Body of pancreas (tissue), 4 donors: ENCODE measurements at places on chromosomes 16 and 17. TPM values are rescaled to one million over a fixed set of nuclear protein-coding genes. Genes with fewer than 3 reads are reported as not detected.

The CLEC3A gene
- not detected for total RNA-seq

The AANAT gene
- total RNA-seq: not detected

The ANKS4B gene
- total RNA-seq: 0.78 TPM

The CPPED1 gene
- 3.3 TPM for total RNA-seq

The KRT40 gene
- 1.6 TPM for total RNA-seq

The ZDHHC1 gene
- 57.0 TPM for total RNA-seq

The SLC13A2 gene
- not detected for total RNA-seq

The RFFL gene
- 11.9 TPM for total RNA-seq

The HOXB7 gene
- 0.52 TPM for total RNA-seq

The MMP25 gene
- total RNA-seq: 0.99 TPM

The NEUROD2 gene
- not detected for total RNA-seq

The SAT2 gene
- total RNA-seq: 148 TPM

The TMEM238L gene
- not detected for total RNA-seq

GRCh38 chr16:50584033-50584722, 36.0 kb downstream of the NKD1 start:
- no peak overlapping the region for H3K27ac ChIP-seq
- H3K4me1 ChIP-seq: no peaks in the 10 kb centered on the region
- DNase-seq: no peak
- H3K27me3 ChIP-seq: no peaks in the 10 kb centered on the region

DNA sequence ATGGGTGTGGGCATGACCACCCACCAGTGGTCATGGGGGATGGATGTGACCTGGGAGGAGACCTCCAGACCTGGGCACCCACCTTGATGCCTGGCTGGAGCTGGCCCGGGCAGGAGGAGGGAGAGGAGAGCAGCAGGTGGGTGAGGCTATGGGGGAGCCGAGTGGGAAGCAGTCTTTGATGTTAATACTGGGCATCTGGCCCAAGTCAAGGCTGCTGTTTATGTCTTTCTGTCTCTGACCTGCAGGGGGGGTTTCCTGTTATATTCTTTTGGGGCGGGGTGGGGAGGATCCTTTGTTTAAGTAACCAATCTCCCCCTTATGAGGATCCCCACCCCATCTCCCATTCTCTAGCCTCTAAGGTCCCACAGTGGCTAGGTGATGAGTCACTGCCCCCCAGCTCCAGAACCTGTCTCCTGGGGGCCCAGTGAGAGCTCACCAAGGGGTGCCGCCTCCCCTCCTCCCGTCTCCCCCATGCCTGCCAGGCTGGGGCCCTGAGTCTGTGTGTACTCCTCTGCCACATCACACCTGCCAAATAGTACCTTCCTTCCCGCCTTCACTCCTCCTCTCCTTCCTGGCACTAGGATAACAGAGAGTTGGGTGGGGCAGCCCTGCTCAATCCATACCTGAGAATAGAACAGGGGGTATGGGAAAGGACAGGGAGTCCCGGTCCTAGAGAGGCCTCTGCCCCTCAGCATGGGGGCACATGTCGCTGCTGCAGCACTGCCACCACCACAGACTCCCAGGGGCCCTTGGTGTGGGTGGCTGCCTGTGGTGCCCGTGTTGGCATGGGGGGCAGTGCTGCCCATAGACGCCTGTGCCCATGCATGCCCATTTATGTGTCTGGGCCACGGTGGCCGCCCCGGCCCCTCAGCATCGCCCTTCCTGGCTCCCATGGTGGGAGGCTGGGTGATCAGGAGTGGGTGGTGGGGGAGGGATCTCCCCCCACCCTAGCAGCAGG, 7.3 kb downstream of the THRA start:
- no peak overlapping the region for H3K4me3 ChIP-seq
- H3K36me3 ChIP-seq: no peaks in the 10 kb centered on the region
- peaks cover 90% of the 10 kb centered on the region for H3K4me1 ChIP-seq
- H3K27me3 ChIP-seq: no peaks in the 10 kb centered on the region

- no peaks in the 10 kb centered on the region for H3K4me1 ChIP-seq
- no peak for DNase-seq
- H3K27me3 ChIP-seq: no peaks in the 10 kb centered on the region
Measured at GRCh38 chr16:23966597-23967394, 131.0 kb downstream of the PRKCB start.

DNA sequence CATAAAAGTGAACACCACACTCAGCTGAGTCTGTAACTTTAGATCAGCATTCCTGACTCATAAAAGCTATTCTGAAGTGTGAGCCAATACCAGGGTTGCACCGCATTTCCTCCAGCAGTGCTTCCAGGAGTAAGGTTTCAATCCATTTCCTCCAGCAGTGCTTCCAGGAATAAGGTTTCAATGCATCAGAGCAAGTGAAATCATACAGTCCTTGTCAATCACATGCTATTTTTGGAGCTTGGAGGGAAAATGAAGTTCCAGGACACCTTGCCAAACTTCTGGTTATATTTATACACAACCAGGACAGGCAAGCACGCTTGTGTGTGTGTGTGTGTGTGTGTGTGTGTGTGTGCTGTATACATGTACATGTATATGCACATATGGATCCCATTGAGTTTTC, 327.6 kb downstream of the GRIN2A start:
- H3K4me3 ChIP-seq: no peak overlapping the region
- H3K4me1 ChIP-seq: no peaks in the 10 kb centered on the region
- H3K27ac ChIP-seq: no peak overlapping the region
- H3K27me3 ChIP-seq: no peaks in the 10 kb centered on the region

DNA sequence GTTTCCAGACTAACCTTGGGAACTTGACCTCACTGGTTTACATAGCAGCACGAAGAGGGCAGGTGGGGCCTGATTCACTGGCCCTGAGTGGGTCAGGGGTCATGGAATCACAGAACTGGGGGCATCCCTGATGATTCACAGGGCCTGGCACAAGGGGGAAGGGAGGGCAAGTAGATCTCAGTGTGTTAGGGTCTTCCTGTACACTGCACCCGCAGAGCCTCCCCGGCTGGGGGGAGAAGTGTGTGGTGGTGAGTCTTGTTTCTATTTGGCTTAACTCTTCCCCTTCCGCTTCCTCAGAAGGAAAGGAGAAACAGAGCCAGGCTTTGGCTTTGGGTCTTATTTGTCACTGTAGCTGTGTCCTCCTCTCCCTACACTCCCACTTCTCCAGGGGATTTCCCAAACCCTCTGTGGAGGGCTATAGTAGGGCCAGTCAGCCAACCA, 3.7 kb downstream of the STARD3 start:
- no peaks in the 10 kb centered on the region for H3K36me3 ChIP-seq
- no peak overlapping the region for H3K4me3 ChIP-seq
- peaks cover 57% of the 10 kb centered on the region for H3K4me1 ChIP-seq
- DNase-seq: no peak
- H3K27me3 ChIP-seq: no peaks in the 10 kb centered on the region

DNA sequence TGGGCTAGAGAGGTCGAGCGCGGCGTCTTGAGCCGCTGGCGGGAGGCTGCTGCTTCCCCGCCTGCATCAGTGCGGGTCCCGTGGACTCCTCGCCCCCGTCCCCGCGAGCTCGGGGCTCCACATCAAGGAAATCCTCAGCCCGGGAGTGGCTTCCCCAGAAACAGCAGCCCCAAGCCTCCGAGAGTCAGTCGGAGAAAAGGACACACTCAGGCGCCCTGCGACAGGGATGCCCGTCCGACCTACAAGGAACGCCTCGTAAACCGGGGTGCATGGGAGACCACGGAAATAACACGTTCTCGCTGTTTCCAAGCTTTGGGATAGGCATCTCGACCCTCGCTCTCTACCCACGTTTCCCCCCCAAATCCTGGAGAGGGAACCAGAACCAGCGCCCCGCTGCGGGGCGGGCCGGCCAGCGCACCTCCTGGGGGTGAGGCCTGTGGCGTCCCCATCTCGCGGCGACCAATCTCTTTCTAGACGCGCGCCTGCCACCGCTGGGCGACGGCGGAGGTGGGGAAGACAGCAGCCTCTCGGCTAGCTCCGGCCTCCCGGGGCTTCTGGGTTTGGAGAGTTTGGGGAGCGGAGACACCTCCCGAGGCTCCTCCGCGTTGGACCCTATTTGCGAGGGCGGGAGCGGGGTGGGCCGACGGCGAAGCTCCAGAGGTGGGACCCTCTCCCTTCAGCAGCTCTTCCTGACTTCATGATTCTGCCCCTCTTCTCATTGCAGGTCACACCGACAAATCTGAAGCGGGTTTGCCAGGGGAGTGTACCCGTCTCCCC, 759 bp upstream of the TP53I13 start:
- H3K36me3 ChIP-seq: no peaks in the 10 kb centered on the region
- peak overlapping the region; percentile 30 for H3K4me3 ChIP-seq
- DNase-seq: peak; percentile 71
- peak overlapping the region; percentile 91 for H3K27ac ChIP-seq
- peaks cover 58% of the 10 kb centered on the region for H3K4me1 ChIP-seq

- no peak for DNase-seq
- no peak overlapping the region for H3K4me3 ChIP-seq
- no peak overlapping the region for H3K27ac ChIP-seq
Measured at GRCh38 chr16:88714420-88715302, 8.4 kb downstream of the CTU2 start.

DNA sequence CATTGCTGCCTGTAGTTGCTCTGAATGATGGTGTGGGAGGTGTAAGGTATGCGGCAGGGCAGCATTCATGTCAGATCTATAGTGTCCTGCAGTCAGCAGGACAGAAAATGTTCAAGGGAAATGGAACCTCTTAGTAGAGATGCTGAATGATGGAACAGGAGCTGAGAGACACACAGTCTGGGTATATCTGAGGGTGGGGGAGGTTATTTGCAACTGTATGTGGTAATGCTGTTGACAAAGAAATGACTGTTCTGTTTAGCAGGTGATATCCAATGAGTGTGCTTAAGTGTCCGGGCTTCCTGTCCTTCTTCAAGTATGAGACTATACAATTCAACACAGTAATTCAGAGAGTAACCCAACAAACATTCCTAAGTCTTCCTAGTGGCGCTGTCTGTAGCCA, 46.6 kb downstream of the STH start:
- DNase-seq: no peak
- no peak overlapping the region for H3K4me3 ChIP-seq
- peaks cover 6% of the 10 kb centered on the region for H3K36me3 ChIP-seq
- peak overlapping the region; percentile 35 for H3K27ac ChIP-seq
- peaks cover 71% of the 10 kb centered on the region for H3K4me1 ChIP-seq

- no peak overlapping the region for H3K27ac ChIP-seq
- H3K4me3 ChIP-seq: no peak overlapping the region
- no peaks in the 10 kb centered on the region for H3K27me3 ChIP-seq
Measured at GRCh38 chr16:31200821-31201568, 1.6 kb downstream of the PYCARD start.

- no peaks in the 10 kb centered on the region for H3K27me3 ChIP-seq
- no peak for DNase-seq
- no peak overlapping the region for H3K27ac ChIP-seq
- H3K36me3 ChIP-seq: no peaks in the 10 kb centered on the region
- H3K4me3 ChIP-seq: no peak overlapping the region
Measured at GRCh38 chr17:35028531-35029262, 34.8 kb downstream of the RFFL start.

DNA sequence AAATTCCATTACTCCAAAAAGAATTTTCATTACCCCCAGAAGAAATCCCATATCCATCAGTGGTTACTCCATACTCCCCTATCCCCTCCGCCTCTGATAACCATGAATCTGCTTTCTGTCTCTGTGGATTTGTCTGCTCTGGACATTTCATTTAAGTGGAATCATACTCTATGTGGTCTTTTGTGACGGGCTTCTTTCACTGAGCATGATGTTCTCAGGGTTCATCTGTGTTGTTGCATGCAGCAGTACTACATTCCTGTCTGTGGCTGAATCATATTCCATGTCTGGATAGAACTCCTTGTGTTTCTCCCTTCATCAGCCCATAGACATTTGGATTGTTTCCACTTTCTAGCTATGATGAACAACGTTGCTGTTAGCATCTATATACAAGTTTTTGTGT, 59.5 kb upstream of the IRX3 start:
- H3K4me1 ChIP-seq: no peaks in the 10 kb centered on the region
- no peaks in the 10 kb centered on the region for H3K36me3 ChIP-seq
- H3K27me3 ChIP-seq: no peaks in the 10 kb centered on the region
- no peak overlapping the region for H3K4me3 ChIP-seq
- no peak for DNase-seq
- H3K27ac ChIP-seq: no peak overlapping the region

GRCh38 chr16:82625066-82625968, 1.5 kb upstream of the CDH13 start:
- H3K4me1 ChIP-seq: peaks cover 14% of the 10 kb centered on the region
- H3K27me3 ChIP-seq: no peaks in the 10 kb centered on the region
